ENCODE measurements at places on chromosomes 16 and 17. TPM values are rescaled to one million over a fixed set of nuclear protein-coding genes. Genes with fewer than 3 reads are reported as not detected.

Gene FCSK
- total RNA-seq: 1.9 TPM

Gene MAF
- total RNA-seq: 3.2 TPM

Gene MAP2K3
- 20.4 TPM for total RNA-seq

Gene TMEM204
- total RNA-seq: 1.2 TPM

Gene PRR35
- total RNA-seq: not detected

Gene ZNF319
- total RNA-seq: 5.6 TPM

Gene HEATR9
- not detected for total RNA-seq

GRCh38 chr16:4006397-4006999 is 109.7 kb downstream of the ADCY9 start:
- no peaks in the 10 kb centered on the region for H3K27me3 ChIP-seq
- H3K4me1 ChIP-seq: peaks cover 4% of the 10 kb centered on the region
- no peaks in the 10 kb centered on the region for H3K36me3 ChIP-seq
- no peak overlapping the region for H3K27ac ChIP-seq
- no peak for DNase-seq

GRCh38 chr17:59627274-59627673 is 7.6 kb downstream of the CLTC start:
- peaks cover 11% of the 10 kb centered on the region for H3K36me3 ChIP-seq
- H3K27me3 ChIP-seq: no peaks in the 10 kb centered on the region
- no peaks in the 10 kb centered on the region for H3K4me1 ChIP-seq
- H3K27ac ChIP-seq: no peak overlapping the region

GRCh38 chr17:83062011-83062817 is 17.2 kb upstream of the METRNL start:
- no peaks in the 10 kb centered on the region for H3K27me3 ChIP-seq
- no peak for DNase-seq
- H3K4me1 ChIP-seq: no peaks in the 10 kb centered on the region
- H3K36me3 ChIP-seq: no peaks in the 10 kb centered on the region

- DNase-seq: peak; percentile 43
- no peak overlapping the region for H3K4me3 ChIP-seq
- no peaks in the 10 kb centered on the region for H3K36me3 ChIP-seq
- H3K4me1 ChIP-seq: peaks cover 11% of the 10 kb centered on the region
Observed at GRCh38 chr16:19223235-19224170, 55.5 kb downstream of the SYT17 start.

DNA sequence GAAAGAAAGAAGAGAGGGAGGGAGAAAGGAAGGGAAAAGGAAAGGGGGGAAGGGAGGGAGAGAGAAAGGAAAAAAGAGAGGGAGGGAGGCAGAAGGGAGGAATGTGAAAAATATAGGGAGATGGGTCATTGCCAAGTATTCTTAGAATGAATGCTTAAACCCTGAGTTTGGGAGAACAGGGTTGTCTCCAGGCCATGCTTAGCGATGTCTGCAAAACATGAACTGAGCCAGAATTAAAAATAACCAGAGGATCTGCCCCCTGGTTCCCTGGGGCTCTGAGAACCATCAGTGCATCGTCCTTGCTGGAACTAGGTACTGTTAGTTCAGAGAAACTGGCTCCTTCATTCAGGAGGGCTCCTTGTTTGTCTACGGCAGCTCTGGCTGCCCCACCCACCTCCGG is 170.4 kb downstream of the IRX5 start:
- DNase-seq: no peak
- H3K4me3 ChIP-seq: no peak overlapping the region
- no peaks in the 10 kb centered on the region for H3K36me3 ChIP-seq
- H3K27me3 ChIP-seq: peaks cover 12% of the 10 kb centered on the region

- DNase-seq: no peak
- peaks cover 12% of the 10 kb centered on the region for H3K36me3 ChIP-seq
- no peak overlapping the region for H3K4me3 ChIP-seq
- no peak overlapping the region for H3K27ac ChIP-seq
- no peaks in the 10 kb centered on the region for H3K27me3 ChIP-seq
Observed at GRCh38 chr16:2968368-2968737, 795 bp upstream of the PAQR4 start.

GRCh38 chr17:28748852-28749515 is 5.2 kb downstream of the TRAF4 start:
- peaks cover 18% of the 10 kb centered on the region for H3K4me1 ChIP-seq
- H3K27ac ChIP-seq: no peak overlapping the region
- peaks cover 63% of the 10 kb centered on the region for H3K36me3 ChIP-seq
- no peak for DNase-seq
- H3K27me3 ChIP-seq: no peaks in the 10 kb centered on the region
- no peak overlapping the region for H3K4me3 ChIP-seq

DNA sequence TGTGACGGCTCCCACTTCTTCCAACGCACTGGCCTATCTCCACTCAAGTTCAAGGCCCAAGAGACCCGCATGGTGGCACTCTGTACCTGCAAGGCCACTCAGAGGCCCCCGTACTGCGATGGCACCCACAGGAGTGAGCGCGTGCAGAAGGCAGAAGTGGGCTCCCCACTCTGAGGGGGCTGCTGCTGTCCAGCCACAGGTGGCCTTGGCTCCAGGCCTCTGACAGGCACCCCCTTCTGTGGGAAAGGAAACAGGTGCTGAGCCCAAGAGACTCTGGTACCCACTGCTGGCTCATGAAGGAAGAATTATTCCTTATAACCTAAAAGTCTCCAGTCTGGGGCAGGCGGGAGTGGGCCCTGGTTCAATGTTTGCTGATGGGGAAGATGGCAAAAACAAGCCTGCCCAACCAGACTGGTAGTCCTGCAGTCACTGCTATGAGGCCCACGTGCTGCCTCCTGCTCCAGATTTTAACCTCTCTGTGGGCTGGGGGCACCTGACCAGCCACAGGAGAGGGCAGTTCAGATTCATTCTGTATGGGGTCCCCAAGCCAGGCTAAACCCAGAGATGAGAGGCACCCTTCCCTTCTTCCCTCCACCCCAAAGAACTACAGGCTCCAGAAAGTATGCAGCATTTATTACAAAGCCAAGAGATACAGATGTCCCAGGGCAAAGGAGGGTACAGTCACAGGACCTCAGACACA is 3.3 kb downstream of the CISD3 start:
- no peak overlapping the region for H3K4me3 ChIP-seq
- no peak for DNase-seq
- H3K36me3 ChIP-seq: peaks cover 37% of the 10 kb centered on the region
- no peak overlapping the region for H3K27ac ChIP-seq
- H3K27me3 ChIP-seq: no peaks in the 10 kb centered on the region

- no peak for DNase-seq
- H3K4me3 ChIP-seq: no peak overlapping the region
- no peak overlapping the region for H3K27ac ChIP-seq
- no peaks in the 10 kb centered on the region for H3K27me3 ChIP-seq
- peaks cover 36% of the 10 kb centered on the region for H3K36me3 ChIP-seq
Observed at GRCh38 chr17:42706732-42707131, 24.4 kb downstream of the CNTNAP1 start.

DNA sequence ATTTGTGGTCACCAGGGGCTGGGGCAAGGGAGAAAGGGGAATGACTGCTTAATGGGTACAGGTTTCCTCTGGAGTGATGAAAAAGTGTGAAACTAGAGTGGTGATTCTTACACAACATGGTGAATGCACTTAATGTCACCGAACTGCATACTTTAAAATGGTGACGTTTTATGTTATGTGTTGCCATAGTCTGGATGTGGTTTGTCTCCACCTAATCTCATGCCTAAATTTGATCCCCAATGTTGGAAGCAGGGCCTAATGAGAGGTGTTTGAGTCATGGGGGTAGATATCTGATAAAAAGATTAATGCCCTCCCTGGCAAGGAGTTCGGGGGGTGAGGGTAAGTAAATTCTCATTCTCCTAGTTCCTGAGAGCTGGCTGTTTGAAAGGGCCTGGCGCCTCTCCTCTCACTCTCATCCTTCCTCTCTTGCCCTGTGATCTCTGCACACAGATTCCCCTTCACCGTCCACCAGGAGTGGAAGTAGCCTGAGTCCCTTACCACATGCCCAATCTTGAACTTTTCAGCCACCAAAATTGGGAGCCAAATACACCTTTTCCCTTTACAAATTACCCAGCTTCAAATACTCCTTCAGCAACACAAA is 15.3 kb downstream of the XPO6 start:
- no peaks in the 10 kb centered on the region for H3K27me3 ChIP-seq
- no peak overlapping the region for H3K27ac ChIP-seq

GRCh38 chr16:74716355-74716754 is 15.7 kb upstream of the MLKL start:
- H3K27me3 ChIP-seq: no peaks in the 10 kb centered on the region
- H3K36me3 ChIP-seq: no peaks in the 10 kb centered on the region
- DNase-seq: no peak
- no peak overlapping the region for H3K4me3 ChIP-seq
- H3K4me1 ChIP-seq: no peaks in the 10 kb centered on the region

GRCh38 chr16:89244754-89245153 is 27.3 kb downstream of the ZNF778 start:
- H3K36me3 ChIP-seq: no peaks in the 10 kb centered on the region
- no peak overlapping the region for H3K4me3 ChIP-seq
- H3K27ac ChIP-seq: no peak overlapping the region
- H3K4me1 ChIP-seq: peaks cover 12% of the 10 kb centered on the region

- no peak overlapping the region for H3K27ac ChIP-seq
- H3K4me3 ChIP-seq: no peak overlapping the region
- no peaks in the 10 kb centered on the region for H3K4me1 ChIP-seq
- H3K36me3 ChIP-seq: no peaks in the 10 kb centered on the region
Observed at GRCh38 chr17:57788725-57789124, 43.6 kb upstream of the CCDC182 start.

DNA sequence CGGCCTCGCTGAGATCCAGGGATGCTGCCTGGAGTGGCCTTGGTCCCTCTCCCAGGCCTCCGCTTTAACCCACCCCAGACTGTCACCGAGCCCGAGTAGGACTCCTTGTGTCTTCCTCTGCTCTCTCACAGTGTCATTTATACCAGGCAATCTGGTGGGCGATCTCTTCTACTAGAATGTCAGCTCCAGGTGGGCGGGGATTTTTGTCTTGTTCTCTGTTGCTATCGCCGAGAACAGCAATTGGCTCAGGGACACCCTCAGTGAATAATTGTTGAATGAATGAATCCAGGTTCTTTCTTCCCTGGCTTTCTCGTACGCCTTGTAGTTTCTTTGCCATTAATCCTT is 591 bp downstream of the DHX38 start:
- peak overlapping the region; percentile 77 for H3K27ac ChIP-seq
- H3K4me1 ChIP-seq: 0 out of 2 replicates have a peak, but pooled peaks cover 3% of the 10 kb centered on the region
- H3K36me3 ChIP-seq: peaks cover 12% of the 10 kb centered on the region
- DNase-seq: peak; percentile 11
- no peaks in the 10 kb centered on the region for H3K27me3 ChIP-seq
- H3K4me3 ChIP-seq: peak overlapping the region; percentile 90

GRCh38 chr16:57166951-57167350 is 18.9 kb downstream of the PSME3IP1 start:
- H3K27me3 ChIP-seq: no peaks in the 10 kb centered on the region
- no peak overlapping the region for H3K27ac ChIP-seq
- peaks cover 12% of the 10 kb centered on the region for H3K4me1 ChIP-seq
- H3K36me3 ChIP-seq: peaks cover 57% of the 10 kb centered on the region
- H3K4me3 ChIP-seq: no peak overlapping the region

GRCh38 chr17:4172356-4172755 is 29.4 kb downstream of the CYB5D2 start:
- no peaks in the 10 kb centered on the region for H3K27me3 ChIP-seq
- peaks cover 9% of the 10 kb centered on the region for H3K36me3 ChIP-seq
- DNase-seq: no peak
- no peak overlapping the region for H3K4me3 ChIP-seq

DNA sequence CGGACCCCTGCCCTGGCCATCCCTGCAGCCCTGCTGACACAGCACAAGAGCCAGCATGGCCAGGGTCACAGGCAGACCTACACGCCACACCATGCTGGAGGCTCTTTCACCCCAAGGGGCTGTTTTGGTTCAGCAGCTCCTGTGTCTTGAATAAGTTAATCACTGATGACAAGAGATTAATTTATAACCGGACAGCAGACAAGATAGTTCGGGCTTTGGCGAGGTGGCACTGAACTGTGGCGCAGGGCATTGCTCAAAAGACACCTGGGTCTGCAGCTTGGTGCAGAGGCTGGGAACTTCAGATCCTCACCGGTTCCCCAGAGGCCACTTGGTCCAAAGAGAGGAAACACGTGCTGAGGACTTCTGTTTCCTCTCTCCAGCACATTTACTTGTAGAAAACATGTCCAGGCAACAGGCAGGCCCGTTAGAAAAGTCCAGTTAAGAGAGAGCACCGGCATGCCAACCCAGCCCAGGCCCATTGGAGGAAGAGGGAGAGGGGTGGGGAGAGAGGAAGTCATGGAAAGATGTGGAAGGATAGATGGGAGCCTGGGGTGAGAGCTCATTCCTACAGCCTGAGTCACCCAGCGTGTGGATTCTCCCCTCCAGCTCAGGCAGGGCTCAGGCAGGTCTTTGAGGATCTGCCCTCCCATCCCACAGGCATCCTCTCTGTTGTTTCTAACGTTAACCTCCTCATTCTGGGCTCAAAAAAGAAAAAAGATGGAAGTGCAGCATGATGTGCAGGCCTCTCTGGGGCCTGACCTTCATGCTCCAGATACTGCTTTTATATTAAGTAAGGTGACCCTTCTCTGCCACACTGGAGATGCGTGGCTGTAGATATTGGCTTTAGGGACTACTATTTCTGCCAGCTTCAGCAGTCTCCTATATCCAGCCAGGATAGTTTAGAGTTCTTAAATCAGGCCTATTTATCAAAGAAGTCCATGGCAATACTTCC is 80.0 kb upstream of the HNF1B start:
- no peaks in the 10 kb centered on the region for H3K27me3 ChIP-seq
- DNase-seq: peak; percentile 19
- no peak overlapping the region for H3K4me3 ChIP-seq
- H3K27ac ChIP-seq: no peak overlapping the region

GRCh38 chr17:7440834-7441195 is 1.5 kb downstream of the FGF11 start:
- DNase-seq: peak; percentile 66
- H3K4me1 ChIP-seq: peaks cover 15% of the 10 kb centered on the region
- no peaks in the 10 kb centered on the region for H3K36me3 ChIP-seq
- peak overlapping the region; percentile 91 for H3K27ac ChIP-seq

DNA sequence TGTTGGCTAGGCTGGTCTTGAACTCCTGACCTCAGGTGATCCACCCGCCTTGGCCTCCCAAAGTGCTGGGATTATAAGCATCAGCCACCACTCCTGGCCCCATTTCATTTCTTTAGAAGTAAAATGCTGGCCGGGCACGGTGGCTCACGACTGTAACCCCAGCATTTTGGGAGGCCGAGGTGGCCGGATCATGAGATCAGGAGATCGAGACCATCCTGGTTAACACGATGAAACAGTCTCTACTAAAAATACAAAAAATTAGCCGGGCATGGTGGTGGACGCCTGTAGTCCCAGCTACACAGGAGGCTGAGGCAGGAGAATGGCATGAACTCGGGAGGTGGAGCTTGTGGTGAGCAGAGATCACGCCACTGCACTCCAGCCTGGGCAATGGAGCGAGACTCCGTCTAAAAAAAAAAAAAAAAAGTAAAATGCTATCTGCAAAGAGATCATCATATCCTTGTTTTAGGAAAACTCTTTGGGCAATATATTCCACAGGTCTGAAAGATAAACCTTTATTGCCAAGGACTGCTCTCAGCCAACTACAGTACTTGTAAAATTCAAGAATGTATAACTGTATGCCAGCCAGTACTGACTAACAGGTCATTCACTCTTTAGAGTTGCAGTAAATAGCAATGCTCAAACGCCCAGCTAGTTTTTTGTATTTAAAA is 3.8 kb downstream of the GJC1 start:
- H3K36me3 ChIP-seq: peaks cover 5% of the 10 kb centered on the region
- DNase-seq: no peak
- peaks cover 11% of the 10 kb centered on the region for H3K4me1 ChIP-seq
- H3K27ac ChIP-seq: no peak overlapping the region
- no peak overlapping the region for H3K4me3 ChIP-seq

- H3K27me3 ChIP-seq: no peaks in the 10 kb centered on the region
- H3K27ac ChIP-seq: no peak overlapping the region
- H3K4me3 ChIP-seq: no peak overlapping the region
- no peaks in the 10 kb centered on the region for H3K36me3 ChIP-seq
Observed at GRCh38 chr17:13957636-13958035, 111.7 kb upstream of the COX10 start.

- H3K27me3 ChIP-seq: no peaks in the 10 kb centered on the region
- no peak overlapping the region for H3K4me3 ChIP-seq
- H3K4me1 ChIP-seq: no peaks in the 10 kb centered on the region
- H3K27ac ChIP-seq: no peak overlapping the region
Observed at GRCh38 chr16:70552675-70553074, 29.1 kb downstream of the SF3B3 start.

All from SJCRH30 (cell line).